ENCODE measurements at places on chromosomes 6 and 20.
A peak's percentile ranks its signal among the peaks of the same experiment; 100 is the strongest.

GRCh38 chr6:169416249-169416648 is 162.6 kb upstream of the THBS2 start:
- DNase-seq = no peak

DNA sequence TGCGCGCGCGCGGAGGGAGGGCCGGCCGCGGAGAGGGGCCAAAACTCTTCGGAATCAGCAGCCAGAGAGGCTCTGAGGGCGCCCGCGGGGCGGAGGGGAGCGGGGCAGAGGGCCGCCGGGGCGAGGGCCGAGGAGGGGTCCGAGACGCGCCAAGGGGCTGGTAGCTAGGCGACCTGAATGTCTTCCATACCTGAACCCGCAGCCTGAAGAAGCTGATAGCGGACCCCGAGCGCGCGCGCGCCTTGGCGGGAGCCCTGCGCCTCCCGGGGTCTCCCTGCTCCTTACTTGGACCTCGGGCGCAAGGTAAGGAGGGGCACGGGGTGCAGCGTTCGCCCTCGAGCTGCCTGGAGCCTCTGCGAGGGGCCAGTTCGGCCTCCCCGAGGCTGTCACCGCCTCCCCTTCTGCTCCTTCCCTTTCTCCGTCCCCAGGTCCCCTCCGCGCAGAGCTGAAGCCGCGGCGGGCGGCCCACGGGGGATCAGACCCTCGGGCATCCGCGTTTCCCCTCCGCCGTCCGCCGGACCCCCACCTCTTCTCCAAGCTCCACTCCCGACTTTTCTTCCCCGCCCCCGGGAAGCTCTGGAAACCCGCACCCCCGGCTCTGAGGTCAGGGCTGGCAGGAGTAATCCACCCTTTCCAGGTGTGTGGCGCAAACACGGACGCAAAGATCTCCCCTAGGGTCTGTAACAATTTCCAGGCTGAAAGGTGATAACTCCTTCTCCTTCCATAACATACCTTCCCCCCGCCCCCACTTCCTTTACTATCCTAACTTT is 13.1 kb upstream of the DEK start:
- DNase-seq = no peak

DNA sequence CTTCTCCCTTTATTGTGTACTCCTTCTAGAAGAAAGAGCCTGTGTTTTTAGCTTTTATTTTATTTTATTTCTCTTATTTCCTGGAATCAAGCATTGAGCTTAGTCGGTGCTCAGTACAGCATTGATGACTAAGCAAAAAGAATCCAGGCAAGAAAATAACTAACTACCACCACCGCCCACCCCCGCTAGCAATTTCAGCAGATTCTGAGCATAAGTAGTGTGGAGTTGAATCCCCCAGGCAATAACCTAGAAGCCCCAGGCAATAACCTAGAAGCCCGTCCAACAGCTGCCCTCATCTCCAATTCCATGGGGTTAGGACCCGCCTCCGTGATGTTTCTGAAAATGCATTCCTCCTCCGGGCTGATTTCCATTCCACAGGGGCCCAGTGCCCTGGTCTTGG is 258.0 kb upstream of the TAB2 start:
- DNase-seq = no peak

DNA sequence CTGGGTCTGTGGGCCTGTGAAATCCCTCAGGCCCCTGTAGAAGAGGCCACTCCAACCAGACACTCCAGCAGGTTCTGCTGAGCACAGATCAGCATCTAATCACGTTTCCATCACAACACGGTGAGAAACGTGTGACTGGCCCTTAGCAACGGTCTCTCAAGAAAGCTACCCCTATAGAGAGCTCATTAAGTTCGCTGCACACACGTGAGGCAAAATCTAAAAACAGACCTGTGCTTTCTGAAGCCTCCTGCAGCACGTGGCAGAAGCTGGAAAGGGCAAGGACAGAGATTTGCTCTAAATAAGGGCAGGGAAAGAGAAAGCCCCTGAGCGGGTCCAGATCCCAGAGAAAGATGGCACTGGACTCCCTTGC is 56.5 kb downstream of the GPR6 start:
- no peak for DNase-seq

GRCh38 chr6:55642366-55642765 is 63.4 kb upstream of the HMGCLL1 start:
- DNase-seq = no peak

GRCh38 chr6:2962636-2963035 is 8.7 kb downstream of the SERPINB6 start:
- DNase-seq = no peak

DNA sequence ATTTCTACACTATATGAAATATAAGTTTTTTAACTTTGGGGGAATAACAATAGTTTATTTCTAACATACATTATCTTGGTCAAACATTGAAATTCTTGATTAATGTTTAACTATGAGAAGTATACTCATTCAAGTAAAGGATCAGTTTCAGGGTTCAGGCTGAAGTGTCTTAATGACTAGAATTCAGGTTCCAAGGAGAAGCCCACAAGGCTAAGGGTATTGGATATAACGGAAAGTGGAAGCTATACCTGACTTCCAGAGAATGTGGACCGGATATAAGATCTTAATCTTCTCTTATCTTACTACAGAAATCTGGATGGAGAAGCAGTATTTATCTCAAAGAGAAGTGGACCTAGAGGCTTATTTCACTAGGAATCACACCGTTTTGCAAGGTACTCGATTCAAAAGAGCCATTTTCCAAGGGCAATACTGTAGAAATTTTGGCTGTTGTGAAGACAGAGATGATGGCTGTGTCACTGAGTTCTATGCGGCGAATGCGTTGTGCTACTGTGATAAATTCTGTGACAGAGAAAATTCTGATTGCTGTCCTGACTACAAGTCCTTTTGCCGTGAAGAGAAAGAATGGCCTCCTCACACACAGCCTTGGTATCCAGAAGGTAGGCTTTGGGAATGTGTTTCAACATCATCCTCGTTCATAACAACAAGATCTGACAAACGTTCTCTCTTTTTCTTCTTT is at the start of gene TINAG:
TINAG (plus strand) TSS at position 153 of the 697 bp plus-strand sequence; CDS start at position 263, 110 bp downstream.
- no peak for DNase-seq

- DNase-seq = no peak
These were observed 11.0 kb downstream of the SMPDL3A start for GRCh38 chr6:122799916-122800686.

DNA sequence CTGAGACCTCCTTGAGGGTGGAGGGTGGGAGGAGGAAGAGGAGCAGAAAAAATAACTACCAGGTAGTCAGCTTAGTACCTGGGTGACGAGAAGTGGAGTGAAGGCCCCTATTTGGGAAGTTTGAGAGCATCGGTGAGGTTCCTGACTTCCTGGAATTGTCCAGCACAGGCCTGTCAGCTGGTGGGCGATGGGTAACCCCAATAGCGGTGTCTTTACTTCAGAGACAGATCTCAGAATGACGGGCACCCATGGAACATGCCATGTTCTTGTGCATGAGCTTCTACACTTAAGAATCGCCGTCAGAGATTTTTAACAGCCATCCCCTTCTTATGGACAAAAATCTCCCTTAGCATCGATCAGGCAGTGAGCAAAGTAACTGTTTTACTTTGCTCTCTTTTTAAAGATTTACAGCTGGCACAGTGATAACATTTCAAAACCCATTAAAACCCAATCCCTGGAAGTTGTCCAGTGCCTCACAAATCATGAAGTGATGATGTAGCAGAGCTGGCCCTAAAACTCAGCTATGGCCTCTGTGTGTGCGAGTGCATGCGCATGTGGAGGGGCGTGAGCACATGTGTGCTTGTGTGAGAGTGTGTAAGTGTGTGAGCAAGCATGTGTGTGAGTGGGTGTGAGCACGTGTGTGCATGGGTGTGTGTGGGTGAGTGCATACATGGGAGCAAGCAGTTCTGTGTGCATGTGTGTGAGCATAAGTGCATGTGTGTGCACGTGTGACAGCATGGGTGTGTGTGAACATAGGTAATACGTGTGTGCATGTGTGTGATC is 85.2 kb downstream of the DLL1 start:
- DNase-seq = no peak

GRCh38 chr6:29035951-29036350 is 9.0 kb downstream of the OR2W1 start:
- DNase-seq = no peak

GRCh38 chr20:35838205-35838604 is 66.4 kb downstream of the PHF20 start:
- DNase-seq = no peak

- DNase-seq = no peak
These were observed 17.1 kb upstream of the ARMC2 start for GRCh38 chr6:108831104-108831503.

DNA sequence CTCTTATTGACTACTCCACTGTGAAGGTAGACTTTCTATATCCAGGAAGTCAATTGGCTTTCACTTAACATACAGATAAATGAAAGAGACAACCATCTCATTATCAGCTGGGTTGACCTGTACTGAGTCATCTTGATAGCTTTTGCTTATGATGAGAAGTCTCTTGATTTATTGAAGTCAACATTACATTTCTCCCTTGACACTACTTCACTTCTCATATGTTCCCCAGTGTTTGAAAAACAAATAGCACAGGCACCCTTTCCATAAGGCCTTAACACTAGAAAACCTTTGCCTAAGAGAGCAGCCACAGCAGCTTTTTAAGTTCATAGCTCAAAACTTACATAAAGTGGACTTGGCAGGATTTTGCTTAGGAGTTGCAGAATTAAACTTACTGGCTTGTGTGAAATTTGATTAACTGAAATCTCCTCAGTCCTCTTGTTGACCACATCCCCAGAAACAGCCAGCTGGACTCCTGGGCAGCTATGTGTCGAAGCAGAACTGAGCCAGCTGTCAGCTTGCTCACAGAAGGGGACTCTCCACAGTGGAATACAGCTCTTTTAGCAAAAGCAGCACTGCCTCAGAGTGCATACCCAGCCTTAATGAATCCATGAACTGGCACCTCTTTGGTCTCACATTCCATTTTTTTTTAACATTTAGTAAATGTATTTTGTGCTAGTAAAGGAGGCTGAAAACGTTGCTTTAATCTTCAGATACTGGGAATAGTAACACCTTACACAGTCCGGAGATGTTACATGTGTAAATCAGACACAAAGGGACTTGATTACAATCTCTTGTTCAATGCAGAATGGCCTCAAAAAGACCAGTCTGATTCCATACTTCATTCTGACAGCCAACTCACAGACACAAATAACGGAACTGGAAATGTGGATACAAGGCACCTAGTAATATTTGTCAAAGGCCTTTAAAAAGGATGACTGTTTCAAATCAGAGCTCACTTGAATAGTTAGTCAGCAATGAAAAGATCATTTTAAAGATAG is 1532.7 kb downstream of the HACE1 start:
- DNase-seq = no peak

DNA sequence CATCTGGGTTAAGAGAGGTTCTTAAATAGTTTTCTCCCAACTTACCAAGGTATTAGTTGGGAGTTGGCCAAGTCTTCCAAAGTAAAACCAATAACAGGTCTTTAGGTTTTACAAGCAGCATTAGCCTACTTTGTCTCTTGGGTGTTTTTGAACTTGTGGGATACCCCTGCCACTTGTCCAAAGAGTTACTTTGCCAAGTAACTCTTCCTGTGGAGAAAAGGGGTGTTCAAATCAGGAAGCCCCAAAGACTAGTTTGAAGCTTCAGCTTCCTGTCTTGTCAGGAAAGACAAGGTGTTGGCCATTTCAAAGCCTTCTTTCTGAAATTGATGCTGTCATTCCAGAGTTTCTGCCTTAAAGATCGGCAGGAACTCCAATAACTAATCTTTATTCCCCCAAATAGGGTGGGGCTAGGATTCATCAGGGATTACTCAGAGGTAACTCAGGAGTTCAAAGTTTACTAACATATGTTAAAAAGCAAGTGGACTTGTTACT is 822 bp downstream of the RAB22A start:
- no peak for DNase-seq

DNA sequence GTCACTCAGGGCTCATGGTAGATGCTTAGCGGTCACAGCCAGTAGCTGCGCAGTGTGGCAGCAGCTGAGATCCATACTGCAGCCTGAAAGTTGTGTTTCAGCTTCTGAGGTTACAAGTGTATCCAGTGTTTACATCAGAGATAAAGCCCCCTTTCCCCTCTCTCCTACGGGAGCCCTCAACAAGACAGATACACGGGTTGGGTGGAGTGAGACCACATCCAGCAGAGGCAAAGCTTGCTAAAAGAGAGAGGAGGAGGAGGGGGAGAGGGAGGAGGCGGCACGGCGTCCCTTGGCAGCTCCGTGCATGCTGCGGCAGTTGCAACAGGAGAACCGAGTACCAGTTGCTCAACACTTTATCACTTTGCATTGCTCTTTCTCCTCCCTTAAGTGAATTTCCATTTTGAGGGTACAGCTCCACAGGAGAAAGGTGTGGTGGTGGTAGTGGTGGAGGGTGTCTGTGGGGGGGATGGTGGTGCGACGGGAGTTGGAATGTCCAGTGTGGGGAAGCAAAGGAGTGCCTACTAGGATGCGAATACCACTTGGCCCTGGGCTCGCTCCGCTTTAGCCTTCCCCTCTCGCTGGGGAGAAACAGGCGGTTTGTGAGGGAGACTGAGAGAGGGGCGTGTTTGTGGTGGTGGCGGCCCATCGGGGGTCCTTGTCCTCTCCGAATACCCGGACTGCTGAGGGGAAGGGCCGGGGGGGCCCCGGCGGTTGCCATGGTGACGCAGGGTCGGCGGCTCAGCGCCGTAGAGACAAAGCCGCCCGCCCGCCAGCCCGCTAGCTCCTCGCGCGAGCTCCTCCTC is 405 bp upstream of the RNF182 start:
- peak; percentile 74 for DNase-seq

GRCh38 chr6:156396068-156396771 is 381.0 kb upstream of the ARID1B start:
- no peak for DNase-seq

Measured in left hindlimb (tissue), 1 donor.